ENCODE measurements at places on chromosomes 2 and 18.

GRCh38 chr18:33673689-33674088 lies 95.7 kb downstream of the ASXL3 start:
- DNase-seq: no peak

DNA sequence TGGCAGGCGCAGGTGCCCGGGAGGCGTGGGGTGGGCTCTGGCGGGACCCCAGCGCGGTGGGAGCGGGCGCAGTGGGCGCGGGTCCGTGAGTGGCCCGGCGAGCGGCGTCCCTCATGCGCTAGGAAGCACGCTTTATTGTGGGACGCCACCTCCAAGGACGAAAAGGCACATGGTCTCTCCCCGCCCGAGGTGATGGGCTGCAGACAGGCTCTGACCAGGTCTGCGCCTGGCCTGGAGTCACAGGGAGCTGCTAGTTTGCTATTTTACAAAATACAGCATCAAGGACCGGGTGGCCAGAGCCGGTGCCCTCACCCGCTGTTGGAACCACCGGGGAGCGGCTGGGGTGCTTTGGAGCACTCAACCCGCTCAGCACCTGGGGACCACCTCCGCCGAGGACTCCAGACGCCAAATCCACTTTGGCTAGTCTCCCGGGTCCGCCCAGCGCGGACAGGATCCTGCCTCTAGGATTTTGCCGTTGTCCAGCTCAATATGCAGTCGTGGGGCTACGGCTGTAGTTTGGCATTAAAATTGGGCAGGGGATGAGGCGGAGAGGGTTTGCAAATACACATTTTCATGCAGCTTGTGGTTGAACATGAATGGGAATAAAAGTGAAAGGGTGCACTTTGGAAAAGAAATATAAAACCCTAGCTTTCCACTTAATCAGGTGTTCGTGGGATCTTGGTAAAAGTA lies 65.4 kb downstream of the LRRFIP1 start:
- DNase-seq: no peak

- peak; percentile 44 for DNase-seq
Measured at GRCh38 chr2:206556357-206556949, 85.8 kb upstream of the FAM237A start.

- DNase-seq: no peak
Measured at GRCh38 chr2:133817680-133818566, 249.7 kb upstream of the NCKAP5 start.

DNA sequence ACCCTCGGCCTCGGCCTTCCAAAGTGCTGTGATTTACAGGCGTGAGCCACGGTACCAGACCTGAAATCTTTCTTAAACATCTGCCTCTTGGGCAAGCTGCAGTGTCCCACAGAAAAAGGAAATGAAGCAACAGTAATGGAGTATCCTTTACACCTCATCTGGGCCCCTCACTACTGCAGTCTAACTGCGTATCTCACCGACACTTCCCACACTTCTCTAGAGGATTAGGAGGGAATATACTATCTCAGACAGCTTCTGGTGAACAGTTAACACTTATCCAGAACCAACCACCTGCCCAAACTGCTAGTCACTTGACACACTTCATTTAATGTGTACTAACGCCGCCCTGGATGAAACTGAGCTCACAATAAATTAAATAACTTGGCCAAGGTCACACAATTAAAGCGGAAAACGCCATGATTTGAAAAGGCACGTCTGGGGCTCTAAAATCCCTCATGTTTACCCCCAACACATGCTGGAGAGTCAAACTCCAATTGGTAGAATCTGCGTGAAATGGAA lies 993 bp downstream of the COX7A2L start:
- no peak for DNase-seq

DNA sequence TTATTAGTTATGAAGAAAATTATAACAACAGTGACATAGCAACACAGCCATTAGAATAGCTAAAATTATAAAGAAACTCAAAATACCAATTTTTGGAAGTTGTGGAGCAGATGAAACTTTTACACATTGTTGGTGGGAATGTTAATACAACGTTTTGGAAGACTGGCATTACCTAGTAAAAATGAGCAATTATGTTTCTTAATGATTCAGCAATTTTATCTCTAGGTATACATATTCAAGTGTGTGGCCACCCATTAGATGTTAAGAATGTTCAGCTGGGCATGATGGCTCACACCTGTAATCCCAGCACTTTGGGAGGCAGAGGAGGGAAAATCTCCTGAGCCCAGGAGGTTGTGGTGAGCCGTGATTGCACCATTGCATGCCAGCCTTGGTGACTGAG lies 78.8 kb downstream of the INSIG2 start:
- no peak for DNase-seq

DNA sequence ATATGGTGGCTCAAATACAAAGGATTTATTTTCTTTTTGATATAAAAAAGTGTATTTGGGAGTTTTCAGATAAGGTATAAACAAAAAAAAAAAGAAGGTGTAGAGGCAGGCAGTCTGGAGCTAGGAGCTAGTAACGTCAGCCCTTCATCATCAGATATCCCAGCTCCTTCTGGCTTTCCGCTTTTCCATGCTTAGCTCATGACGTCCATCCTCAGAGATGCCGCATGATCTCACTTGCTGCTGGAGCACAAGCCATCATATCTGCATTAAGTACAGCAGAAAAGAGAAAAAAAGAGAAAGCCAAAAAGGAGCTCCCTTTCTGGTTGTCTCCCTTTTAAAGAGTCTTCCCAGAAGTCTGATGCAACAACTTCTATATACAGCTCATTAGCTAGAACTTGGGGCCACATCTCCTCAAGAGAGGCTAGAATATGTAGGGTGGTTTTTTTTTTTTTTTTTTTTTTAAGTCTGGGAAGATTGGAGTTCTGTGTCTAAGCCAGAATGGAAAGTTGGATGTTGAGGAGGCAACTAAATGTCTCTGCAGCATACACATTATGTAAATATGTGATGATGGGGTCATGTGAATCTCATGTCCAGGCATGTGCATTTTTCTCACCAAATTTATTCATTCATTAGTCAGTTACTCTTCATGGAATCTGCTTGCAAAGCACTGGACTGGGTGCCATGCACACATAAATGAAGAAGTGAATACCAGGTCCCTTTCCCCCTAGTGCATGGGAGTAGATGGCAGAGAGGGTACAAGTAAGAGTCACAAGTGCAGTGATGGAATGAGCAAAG lies 52.3 kb downstream of the DDX1 start:
- DNase-seq: no peak

GRCh38 chr2:26455670-26456439 lies 22.1 kb downstream of the OTOF start:
- no peak for DNase-seq

- no peak for DNase-seq
Measured at GRCh38 chr2:17911491-17912260, 33.2 kb downstream of the KCNS3 start.

- DNase-seq: no peak
Measured at GRCh38 chr2:189545418-189545817, 35.2 kb downstream of the SLC40A1 start.

DNA sequence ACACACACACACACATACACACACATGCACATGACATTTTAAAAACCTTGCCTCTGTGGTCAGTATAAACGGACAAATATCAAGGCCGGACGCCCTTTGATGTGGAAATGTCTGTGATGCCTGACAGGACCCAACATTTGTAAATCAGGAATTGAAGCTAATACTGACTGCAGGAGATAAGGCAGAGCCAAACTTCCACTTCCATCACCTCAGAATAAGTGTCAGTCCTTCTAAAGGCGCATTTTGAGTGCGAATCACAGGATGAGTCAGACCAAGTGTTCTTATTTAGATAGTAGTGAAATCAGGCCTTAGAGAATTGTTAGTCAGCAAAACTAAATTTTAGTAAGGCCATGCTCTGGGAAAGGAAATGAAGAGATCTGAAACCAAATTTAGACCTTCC lies 211.7 kb upstream of the LRATD1 start:
- DNase-seq: no peak

GRCh38 chr2:39119732-39120520 lies 925 bp downstream of the SOS1 start:
- DNase-seq: peak; percentile 45

DNA sequence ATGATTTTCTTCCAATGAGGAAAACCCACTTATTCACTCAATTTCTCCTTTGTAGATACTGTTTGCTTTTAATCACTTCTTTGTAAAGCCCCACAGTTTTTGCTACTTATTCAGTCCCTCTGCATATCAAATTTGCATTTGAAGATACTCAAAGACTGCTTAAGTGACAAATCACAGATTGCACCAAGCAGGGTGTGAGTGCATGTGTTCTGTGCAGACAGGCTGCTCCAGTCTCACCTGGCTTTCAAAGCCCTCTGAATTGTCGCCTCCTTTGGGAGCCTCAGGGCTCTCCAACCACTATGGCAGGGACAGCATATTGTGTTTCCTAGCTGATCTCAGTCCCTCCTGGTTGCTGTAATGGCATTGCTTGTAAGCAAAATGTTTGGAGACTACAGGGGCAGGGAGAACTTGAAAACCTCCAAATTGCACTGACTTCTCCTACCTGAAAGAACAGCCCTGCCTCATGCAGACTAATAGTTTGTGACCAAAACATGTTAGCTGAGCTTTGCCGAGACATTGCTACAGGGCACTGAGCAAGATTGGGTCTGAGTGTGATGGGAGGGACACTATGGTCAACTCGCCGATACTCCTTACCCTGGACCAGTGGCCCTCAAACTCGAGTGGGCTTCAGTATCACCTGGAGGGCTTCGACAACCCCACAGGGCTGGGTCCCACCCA lies 96.8 kb downstream of the POLE4 start:
- DNase-seq: no peak

GRCh38 chr2:4338345-4338744 lies 635.0 kb downstream of the DCDC2C start:
- no peak for DNase-seq

GRCh38 chr2:158637357-158637756 lies 157.8 kb upstream of the DAPL1 start:
- DNase-seq: no peak

DNA sequence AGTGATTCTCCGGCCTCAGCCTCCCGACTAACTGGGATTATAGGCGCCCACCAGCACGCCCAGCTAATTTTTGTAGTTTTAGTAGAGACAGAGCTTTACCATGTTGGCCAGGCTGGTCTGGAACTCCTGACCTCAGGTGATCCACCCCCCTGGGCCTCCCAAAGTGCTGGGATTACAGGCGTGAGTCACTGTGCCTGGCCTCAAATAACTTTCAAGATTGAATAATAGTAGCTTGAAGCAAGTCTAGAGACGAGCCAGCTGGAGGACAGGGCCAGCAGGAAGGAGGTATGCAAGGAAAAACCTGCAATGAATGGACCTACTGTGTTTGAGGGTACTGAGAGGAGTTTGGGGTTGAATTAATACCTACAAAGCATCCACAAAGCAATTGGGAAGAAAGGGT lies 87.5 kb downstream of the MSH2 start:
- no peak for DNase-seq

- DNase-seq: no peak
Measured at GRCh38 chr2:9910699-9911098, 40.8 kb upstream of the GRHL1 start.

GRCh38 chr2:159098921-159099411 lies 130.5 kb downstream of the TANC1 start:
- no peak for DNase-seq

- no peak for DNase-seq
Measured at GRCh38 chr2:118241128-118241527, 152.9 kb downstream of the INSIG2 start.

GRCh38 chr2:5093518-5093917 lies 598.7 kb upstream of the SOX11 start:
- DNase-seq: no peak

- DNase-seq: no peak
Measured at GRCh38 chr2:224994242-224994823, 47.9 kb downstream of the DOCK10 start.

- DNase-seq: no peak
Measured at GRCh38 chr2:120320318-120320851, 25.6 kb upstream of the INHBB start.

DNA sequence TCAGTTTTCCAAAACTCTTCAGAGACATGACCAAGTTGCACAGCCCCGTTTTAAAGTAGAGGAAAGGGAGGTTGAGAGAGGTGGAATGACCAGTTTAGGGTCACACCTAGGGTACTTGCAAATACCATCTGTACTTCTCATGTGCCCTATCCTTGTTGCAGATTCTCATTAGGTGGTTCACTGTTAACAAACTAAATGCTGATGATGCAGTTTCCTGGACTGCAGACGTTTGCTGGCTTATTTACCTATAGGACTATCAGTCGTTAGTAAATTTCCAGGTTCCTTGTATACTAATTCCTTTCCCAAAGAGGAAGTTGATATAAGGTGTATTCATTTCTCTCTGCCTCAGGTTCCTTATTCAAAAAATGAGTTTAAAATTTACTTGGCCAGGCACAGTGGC lies 1.4 kb downstream of the FARP2 start:
- no peak for DNase-seq

- no peak for DNase-seq
Measured at GRCh38 chr18:76589316-76589715, 94.3 kb upstream of the ZNF516 start.

DNA sequence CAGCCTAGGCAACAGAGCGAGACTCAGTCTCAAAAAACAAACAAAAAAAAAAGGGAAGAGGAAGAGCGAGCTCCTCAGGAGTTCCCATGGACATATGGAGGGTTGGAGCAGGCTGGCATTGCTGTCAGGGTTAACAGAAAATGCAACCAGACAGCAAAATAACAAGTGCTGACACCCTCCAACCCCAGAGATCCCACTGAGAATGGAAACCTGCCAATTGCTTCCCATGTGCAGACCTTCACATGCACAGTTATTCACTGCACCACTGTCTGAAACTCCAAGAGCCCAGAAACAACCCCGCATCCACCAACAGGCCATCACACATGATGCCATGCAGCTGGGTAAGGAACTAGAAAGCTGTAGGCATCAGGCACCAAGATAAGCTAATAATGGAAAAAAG lies 43.5 kb downstream of the TFCP2L1 start:
- DNase-seq: no peak

DNA sequence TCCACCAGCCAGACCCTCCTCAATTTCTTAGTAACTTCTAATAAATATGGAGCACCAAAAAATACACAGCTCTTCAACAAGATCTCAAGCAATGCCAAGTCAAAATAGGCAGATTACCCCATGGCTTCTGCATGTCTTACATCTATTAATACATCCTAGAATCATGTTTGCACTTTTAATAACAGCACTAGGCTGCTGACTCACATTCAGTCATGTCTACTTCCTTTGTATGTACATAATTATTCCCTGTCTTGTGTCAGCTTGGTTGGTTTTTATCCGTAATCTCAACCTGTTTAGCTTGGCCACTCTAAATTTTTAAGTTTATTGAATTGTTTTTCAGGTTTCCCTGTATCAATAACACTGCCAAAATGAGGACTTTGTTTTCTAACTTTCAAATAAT lies 420.1 kb upstream of the ACVR2A start:
- DNase-seq: no peak

DNA sequence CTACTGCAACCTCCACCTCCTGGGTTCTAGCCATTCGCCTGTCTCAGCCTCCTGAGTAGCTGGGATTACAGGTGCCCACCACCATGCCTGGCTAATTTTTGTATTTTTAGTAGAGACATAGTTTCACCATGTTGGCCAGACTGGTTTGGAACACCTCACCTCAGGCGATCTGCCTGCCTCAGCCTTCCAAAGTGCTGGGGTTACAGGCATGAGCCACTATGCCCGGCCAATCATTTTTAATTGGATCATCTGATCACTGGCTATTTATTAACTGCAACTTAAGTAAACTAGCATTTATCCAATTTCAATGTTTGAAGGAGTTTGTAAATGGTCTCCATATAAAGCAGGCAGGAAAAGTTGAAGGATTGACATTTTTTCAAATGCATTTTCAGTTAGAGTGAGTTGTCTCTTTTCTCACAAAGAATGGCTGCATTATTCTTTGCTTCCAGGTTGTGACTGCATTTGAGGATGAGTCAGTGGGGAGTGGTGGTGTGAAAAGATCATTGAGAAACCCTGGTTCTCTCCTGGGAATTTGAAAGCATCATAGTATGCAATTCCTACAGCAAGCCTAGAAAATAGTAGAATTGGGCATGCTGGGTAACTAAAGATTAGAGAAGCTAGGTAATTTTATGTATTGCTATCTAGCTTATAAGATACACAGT lies 431.1 kb upstream of the ZEB2 start:
- no peak for DNase-seq
